NAMALWA (cell line): ENCODE measurements at places on chromosomes 6 and 20.

- DNase-seq, result no peak
Observed at GRCh38 chr6:119764927-119765681, 415.5 kb upstream of the MAN1A1 start.

- DNase-seq, result no peak
Observed at GRCh38 chr20:3551681-3552434, 81.0 kb downstream of the ATRN start.

GRCh38 chr6:21665110-21665391 is 71.5 kb downstream of the SOX4 start:
- no peak for DNase-seq

DNA sequence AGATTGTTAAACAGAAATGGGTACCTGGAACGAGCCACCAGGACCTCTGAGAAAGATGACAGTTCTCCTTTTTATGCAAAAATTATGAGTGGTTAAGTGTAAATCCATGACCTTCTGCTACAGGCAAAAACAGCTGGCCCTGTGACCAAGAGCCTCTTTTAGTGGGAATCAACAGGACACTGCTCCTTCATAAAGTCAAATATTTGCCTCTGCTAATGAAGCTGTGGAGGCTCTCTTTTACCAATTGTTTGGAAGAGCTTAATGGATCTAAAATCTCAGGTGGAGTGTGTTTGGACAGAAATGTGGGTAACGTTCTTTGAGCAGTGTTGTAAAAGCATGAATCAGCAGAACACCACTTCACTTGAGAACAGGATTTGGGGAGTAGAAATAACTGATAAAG is 117.5 kb upstream of the PCSK2 start:
- DNase-seq, result no peak

DNA sequence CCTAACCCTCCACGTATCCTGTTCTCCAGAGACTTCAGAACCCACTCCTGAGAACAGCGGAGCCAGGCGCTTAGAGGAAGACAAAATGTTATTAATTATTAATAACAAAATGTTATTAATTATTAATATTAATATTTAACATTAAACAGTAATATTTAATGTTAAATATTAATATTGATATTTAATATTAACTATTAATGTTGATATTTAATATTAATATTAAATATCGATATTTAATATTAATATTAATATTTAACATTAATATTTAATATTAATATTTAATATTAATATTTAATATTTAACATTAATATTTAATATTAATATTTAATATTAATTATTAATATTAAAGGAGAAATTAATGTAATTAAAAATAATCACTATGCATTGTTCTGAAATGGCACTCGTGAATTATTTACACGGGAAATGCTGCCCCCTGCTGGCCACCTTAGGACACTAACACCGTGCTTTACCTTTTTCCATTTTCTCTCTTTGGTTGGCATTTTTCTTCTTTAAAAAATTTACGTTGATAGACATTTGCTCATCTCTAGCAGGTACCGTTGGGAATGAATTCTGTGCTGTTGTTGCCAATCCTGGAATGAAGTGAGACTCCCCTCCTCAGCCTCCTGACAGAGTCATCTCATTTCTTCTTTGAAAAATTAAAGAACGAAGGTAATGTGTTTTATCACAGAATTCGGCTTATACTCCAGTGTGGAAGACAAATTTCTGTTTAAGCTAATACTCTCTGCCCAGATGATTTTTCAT is 7.5 kb upstream of the GGTLC1 start:
- peak; percentile 64 for DNase-seq

DNA sequence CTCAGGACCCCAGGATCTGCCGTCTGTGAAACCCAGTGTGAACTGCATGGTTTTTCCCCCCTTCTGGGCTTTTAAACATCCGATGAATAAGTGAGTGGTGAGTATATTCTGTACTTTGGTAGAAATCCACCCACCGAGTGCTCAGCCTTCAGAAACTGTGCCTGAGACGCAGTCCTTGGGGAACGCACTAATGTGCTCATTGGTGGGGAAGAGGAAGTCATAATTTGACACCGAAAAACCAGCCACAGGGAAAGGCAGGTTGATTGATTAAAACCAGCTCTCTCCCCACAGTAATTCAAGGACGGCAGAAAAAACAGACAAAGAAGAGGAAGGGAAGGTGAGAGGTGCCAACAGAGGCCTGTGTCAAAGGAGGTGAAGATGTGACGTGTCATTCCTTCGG is 21.7 kb downstream of the EDN3 start:
- no peak for DNase-seq

DNA sequence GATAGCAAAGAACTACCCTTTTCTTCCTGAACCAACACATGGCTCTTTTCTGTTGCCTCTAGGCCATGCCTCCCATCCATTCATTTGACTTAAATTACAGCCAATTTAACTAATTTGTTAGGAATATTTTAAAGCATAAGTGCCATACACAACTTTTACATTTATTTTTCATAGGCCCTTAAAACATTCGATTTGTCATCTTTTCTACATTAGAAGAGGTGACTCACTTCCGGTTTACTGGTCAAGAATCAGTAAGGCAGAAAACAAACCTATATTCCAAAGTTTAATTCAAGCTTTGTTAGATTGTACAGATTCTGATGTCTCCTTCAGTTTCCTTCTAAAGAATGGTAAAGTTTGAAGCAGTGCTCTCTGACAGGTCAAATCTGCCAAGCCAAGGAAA is 344.3 kb downstream of the SAMD5 start:
- no peak for DNase-seq

DNA sequence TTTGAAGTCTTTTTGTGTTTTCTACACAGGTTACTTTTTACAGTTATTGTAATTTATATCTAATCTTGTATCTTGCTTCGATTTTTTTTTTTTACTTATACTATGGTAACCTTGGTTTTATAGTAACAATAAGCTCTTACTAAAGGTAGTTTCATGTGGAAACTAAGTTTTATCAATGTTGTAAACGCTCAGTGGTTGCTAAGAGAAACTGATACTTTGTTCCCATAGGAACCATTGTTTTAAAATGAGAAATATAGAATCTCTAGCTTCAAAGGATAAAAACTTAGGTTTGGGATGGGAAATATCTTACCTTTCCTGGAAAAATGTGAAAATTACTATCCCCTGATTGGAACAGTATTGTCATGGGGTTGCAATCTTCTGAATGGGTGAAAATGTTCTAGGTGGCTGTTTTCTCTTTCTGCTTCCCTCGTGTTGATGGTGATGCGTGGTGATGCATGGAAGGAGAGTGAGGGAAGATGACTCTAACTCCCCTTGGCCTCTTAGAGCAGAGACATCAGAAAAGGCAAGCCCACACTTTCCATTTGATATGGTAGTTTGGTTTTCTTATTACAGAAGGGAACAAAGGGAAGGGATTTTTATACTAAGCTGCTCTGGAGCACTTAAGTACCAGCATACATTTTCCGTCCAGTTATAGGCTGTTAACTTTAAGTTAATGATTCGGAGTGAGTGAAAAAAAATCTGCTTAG is 23.5 kb upstream of the BACH2 start:
- DNase-seq, result peak; percentile 53

- DNase-seq, result no peak
Observed at GRCh38 chr6:16688984-16689636, 72.2 kb downstream of the ATXN1 start.

- DNase-seq, result no peak
Observed at GRCh38 chr6:5271926-5272325, 10.6 kb downstream of the FARS2 start.

DNA sequence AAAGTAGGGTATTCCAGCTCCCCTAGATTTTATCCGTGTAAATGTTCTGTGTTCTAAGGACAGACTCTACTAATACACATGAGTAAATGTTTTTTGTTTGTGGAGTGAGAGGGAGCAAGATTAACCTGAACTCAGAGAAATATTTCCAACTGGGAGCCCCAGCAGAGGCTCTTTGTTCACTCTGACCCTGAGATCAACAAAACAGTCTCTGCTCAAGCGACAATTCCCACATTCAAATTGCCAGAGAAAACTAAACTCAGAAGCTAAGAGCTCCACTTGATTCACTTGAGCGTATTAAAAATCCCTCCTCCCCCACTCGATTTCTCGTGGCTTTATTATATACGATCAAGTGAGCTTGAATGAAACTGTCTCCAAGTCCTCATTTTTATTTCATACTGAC is 413.9 kb upstream of the JARID2 start:
- DNase-seq, result no peak
